ENCODE measurements at places on chromosomes 12 and 14.
A peak's percentile ranks its signal among the peaks of the same experiment; 100 is the strongest.

DNA sequence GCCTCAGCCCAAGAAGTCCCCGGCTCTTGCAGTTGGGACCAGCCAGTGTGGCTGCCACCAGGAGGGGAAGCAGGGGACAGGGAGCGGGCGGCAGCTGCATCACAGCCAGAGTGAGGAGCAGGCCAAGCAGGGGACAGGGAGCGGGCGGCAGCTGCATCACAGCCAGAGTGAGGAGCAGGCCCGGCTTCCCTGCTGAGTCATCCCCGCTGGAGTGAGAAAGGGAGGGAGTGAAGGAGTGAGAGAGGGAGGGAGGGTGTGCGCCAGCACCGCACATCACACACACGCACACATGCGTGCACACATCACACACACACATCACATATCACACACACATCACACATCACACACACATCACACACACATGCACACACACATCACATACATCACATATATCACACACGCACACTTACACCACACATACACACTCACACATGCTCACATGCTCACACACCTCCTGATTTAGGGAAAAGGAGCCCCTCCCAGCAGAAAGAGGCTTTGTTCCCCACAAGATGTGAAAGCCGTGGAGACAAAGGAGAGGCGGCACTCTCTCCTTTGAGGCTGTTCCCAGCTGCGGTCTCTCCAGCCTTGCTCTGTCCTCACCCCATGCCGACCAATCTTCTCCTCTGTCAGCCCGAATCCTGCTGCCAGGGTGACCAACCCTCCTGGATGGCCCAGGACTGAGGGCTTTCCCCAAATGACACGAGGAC, 16.7 kb upstream of the ZDHHC22 start:
- peak; percentile 78 for DNase-seq

GRCh38 chr14:74892745-74893144, 11.0 kb downstream of the DLST start:
- no peak for DNase-seq

DNA sequence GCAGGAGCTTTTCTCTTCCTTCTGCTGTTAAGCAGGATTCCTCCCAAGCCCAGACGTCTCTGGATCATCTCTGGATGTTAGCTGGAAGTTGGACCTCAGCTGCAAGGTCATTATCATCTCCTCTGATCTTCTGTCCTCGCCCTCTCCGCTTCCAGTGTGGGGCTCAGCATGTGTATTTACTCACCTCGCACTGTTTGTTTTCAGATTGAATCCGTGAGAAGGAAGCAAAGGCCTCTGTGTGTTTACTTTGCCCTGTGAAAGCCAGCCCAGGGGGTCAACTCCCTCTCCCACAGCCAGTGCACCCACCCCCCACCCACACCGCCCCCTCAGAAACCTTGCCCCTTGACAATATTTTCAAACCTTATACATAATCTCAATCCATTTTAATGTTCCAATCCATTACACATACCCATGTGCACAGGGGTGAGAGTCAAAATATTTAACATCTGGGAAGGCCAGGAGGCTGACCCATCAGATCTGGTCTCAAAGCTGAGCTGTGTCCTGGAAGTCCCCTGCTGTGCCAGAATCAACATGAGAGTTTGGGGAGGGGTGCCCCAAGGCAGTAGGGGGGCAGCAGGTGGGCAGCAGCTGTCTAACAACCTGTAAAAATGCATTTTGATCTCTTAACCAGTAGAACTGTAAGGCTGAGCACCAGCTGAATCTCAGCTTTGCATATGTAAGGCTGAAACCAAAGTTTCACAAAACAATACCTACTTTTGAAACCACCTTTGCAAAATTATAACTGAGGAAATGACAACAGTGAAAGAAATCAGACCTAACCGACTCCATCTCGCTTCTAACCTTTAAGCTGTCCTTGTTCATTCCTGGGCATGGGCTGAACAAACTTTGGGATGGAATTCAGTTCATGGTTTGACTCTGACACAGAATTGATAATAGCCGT, 157.9 kb downstream of the ZNF664 start:
- DNase-seq, result no peak

DNA sequence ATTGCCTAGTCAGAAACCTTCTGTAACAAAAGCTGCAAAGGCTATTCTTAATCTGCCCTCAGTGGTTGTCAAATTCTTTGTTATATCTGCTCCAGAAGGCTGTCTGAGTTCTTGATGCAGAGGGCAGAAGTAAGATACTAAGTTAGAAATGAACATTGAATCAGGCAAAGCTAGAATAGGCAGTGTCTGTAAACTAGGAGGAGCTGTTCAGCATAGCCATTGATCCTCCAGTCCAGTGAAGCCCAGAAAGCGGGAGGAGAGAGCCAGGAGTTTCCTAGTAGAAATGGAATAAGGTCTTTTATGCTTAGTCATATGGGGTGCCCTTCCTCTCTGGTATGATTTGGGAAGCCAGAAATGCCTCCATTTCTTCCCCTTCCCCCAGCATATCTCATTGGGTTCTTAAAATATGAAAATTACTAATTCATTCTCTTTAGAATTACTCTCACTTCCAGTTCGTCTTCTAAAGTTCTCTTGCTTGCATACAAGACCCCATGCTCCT, 76.2 kb downstream of the APAF1 start:
- DNase-seq, result no peak

DNA sequence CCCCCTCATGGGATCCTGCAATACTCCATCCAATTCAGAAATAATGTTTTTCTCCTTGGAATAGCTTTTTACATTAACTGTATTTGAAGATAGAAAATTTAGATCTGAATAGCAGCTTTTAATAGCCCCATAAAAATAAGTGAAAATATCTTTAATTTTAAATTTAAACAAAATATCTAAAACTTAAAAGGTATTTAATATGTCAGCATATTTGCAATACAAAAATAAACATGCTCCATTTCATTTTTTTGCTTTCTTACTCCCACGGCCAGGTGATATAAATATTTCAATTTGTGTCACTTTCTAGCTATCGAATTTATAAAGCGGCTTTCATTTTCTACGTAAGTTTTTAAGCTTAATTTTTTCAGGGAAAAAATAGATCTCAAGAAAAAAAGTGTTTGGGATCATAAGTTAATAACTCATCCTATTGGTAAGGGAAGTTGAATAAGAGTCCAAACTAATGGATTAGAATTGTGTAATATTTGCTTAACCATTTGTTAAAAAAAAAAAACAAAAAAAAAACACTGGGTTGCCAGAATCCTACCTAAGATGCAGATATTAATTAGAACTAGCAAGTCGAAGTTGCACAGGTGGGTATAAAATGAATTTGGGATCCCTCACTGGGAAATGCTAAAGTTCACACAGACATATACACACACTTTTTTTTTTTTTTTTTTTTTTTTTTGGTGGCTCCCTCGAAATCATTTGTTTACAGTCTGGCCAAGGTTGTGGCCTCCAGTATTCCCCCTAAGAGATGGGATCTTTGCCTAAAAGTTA, 47.6 kb downstream of the PPP2R5C start:
- DNase-seq, result no peak

- DNase-seq, result peak; percentile 56
Measured at GRCh38 chr14:75906680-75907280, 75.0 kb downstream of the TGFB3 start.

Measured in LHCN-M2 (cell line).